ENCODE measurements at places on chromosomes 7 and 10. TPM values are rescaled to one million over a fixed set of nuclear protein-coding genes. Genes with fewer than 3 reads are reported as not detected.

- DNase-seq = no peak
These were observed 78.7 kb downstream of the GATA3 start for GRCh38 chr10:8133146-8133545.

DNA sequence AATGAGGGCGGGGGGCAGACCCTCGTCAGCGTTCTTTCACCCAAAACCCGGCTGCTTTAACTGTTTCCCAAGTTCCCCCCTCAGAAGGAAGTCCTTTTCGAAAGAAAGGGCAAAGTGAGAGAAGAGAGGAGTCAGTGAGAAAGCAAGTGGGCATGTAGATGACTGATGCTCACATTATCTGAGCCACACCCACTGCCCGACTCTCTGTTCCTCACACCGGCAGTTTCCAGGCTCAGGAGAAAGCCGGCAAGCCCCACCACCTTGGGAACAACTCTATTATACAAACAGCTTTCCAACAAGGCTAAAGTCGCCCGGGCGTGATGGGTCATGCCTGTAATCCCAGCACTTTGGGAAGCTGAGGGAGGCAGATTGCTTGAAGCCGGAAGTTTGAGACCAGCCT, 23.1 kb downstream of the RCC1L start:
- no peak for DNase-seq

DNA sequence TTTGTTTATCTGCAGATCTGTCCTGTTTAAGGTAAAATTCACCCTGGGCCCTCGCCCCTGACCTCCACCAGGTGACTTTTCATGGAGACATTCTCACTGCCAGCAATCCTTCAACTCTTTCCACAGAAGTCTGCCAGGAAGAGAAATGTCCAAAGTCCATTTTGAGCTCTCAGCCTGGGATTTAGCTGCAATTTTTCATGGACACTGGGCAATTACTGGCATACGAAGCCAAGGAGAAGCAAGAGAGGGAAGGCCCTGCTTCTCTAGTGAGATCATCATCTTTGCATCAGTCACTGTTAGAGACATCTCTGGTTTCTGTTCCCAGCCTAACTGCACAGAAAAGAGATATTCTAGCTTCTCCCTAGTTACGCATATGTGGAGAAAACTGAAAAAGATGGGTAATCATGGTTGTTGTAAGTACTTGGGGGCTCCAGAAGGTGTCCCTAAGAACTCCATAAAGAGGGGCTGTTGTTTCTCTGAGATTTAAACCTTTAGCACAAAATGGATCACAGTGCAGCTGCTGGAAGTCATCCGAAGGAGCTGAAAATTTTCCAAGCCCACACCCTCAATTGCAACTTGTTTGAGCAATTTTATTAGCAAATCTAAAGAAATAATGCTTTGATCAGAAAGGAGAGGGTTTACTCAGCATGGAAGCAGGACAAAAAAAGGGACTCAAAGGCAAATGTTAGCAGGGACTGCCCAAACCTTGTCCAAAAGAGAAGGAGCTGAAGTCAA, 168.9 kb downstream of the SNX10 start:
- no peak for DNase-seq

DNA sequence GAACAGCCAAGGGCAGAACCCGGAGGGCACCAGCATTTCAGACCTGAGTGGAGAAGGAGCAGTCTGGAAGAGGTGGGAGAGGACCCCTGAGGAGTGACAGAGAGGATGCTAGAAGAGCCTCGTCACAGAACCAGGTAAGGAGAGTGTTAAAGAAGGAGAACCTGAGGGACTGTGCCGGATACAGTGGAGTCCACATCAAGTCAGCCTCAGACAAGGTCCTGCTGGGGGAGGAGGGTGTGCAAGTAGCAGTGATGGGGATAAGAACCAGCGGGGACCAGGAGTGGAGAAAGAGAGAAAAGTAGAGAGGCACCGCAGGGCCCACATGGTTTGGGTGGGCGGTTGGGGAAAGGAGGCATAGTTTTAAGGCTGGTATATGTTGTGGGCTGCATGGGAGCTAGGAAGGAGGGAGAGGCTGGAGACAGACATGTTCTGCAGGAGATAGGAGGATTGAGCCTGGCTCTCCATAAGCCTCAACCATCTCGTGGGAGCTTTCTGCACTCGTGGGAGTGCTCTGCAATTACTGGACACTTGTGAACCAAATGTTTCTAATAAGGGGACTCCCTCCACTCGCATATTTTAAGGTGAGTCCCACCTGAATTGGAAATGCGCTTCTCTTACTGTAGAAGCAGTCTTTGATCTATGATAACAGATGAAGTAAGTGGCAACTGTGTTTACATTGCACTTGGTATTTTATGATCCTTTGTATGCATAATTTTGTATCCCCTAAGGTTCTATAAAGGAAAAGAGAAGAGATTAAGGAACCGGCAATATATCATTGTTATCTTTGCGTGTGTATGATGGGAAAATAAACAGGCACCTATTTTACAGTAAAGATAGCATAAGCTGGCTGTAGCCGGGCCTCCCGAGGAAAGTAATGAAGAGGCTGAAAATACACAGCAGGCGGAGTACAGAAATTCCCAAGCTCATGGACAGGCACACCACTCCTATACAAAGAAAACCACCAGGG, 154.8 kb downstream of the ADAM12 start:
- DNase-seq = no peak

Gene ZNF804B
- not detected for total RNA-seq

Gene HOXA1
- total RNA-seq = 2.0 TPM

DNA sequence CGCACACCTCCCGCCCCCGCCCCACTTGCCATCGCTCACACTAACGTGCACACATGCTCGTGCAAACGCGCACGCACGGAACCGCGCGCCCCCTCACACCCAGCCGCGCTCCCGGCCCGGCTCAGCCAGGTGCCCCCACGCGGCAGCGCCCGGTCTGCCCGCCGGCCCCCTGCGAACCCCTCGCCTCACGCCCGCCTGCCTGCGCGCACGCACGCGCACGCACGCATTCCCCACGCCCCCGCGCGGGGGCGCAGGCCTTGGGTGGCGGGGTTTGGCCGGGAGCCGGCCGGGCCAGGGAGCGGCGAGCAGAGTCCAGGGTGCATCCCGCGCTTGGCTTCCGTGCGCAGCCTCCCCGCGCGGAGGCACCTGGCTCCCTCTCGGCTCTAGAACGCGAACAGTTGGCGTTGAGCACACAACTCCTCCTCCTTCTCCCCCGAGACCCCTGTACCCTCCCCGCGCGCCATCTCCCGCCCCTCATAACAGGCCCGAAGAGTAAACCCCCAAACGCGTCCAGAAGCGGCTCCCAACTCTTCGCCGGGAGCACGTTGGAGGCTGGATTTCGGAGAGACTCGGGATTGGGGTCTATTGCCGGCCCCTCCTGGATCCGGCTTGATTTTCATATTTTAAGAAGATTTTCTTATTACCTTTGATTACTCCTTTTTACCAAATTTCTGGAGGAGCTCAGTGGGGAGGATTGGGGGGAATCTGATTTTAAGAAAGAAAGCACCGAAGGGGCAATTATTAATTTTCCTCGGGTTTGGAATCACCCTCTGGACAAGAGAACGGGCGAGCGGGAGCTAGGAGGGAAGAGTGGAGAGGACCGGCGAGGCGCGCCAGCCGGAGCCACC, 527 bp upstream of the SORCS3 start:
- DNase-seq = no peak

Gene PRRT4
- total RNA-seq = 0.70 TPM

DNA sequence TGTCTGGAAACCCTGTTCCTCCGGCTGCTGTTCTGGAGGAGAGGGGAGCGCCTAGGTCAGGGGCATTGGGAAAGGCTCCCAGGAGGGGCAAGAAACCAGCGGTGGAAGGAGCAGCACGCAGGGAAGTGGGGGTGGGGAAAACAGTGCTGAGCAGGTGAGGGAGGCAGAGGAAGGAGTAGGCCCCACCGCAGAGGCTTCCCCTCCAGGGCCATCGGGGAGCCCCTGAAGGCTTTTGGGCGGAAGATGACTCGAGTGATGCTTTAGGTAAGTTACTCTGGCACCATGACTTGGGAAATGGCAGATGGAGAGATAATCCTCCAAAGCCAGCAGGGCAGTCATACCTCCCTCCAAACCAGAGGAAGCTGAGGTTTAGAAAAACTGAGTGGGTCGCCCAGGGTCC, 106.5 kb upstream of the ANLN start:
- DNase-seq = no peak

DNA sequence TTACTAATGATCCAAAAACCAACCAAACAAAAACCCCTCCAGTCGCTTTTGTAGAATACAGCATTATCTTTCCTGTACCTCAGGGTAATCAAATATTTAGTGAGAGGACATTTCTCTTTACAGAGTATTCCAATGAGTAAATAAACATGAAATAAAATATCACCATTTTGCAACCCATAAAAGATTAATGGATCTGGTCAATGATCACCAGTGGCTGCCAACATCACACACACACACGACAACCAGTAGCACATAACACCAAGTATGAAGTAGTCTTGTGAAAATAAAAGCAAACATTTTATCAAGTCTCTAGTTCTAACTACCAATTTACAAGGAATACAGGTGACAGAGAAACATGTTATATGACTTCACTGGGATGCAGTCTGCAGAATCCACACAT, 188.6 kb upstream of the IMMP2L start:
- no peak for DNase-seq

GRCh38 chr7:1558841-1559625, 3.0 kb upstream of the TMEM184A start:
- peak; percentile 93 for DNase-seq

- no peak for DNase-seq
These were observed 370.2 kb downstream of the PHF14 start for GRCh38 chr7:11343818-11344413.

- peak; percentile 32 for DNase-seq
These were observed 122.2 kb downstream of the PDE1C start for GRCh38 chr7:31948029-31948428.

- DNase-seq = no peak
These were observed 75.7 kb downstream of the SPAG6 start for GRCh38 chr10:22420787-22421517.

DNA sequence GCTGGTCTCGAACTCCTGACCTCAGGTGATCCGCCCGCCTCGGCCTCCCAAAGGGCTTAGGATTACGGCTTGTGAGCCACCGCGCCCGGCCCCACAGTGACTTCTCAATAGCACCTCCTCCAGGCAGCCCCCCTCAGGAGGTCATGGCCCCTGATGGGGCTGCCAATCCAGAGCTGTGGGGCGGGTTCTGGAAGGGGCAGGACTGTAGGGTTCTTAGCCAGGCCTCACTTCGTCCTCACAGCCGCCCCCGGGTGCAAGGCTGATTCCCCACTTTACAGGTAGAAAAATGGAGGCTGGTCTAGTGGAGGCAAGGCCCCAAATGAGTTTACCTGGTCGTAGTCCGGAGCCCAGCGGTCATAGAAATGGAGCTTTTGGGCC, 638 bp downstream of the METTL27 start:
- no peak for DNase-seq

- no peak for DNase-seq
These were observed 27.8 kb upstream of the CYP26C1 start for GRCh38 chr10:93032809-93033137.

GRCh38 chr10:83533290-83533689, 606.0 kb upstream of the GHITM start:
- no peak for DNase-seq

DNA sequence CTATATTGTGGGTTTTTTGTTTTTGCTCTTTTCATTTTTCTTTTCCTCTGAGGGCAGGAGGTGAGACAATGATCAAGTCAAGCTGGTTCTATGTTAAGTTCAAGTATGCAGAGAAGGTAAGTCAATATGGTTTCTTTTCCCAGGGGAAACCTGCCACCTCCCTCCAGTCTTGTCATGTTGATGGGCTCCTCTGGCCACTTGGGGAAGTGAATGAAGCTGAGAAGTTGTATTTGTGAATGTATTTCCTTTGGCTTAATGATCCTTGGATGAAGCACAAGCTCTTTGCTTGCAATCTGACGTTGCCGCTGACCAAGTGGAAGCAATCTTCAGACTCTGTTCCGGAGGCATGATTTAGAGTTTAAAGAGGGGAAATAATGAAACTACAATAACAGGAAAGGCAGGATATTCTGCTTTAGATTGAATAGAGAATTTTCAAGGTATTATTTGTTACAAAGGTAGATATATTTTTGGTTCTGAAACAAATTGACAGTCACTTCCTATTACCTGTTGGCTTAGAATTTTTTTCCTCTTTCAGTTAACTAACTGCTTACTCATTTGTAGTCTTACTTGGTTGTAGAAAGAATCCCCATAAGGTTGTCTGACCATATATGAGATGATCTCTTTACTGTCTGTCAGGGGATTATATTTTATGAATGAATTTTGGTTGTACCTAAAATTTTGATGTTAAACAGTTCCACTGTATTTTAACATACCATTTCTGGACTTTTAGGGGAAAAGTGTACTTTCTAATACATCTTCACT, 369.6 kb downstream of the AUTS2 start:
- no peak for DNase-seq

DNA sequence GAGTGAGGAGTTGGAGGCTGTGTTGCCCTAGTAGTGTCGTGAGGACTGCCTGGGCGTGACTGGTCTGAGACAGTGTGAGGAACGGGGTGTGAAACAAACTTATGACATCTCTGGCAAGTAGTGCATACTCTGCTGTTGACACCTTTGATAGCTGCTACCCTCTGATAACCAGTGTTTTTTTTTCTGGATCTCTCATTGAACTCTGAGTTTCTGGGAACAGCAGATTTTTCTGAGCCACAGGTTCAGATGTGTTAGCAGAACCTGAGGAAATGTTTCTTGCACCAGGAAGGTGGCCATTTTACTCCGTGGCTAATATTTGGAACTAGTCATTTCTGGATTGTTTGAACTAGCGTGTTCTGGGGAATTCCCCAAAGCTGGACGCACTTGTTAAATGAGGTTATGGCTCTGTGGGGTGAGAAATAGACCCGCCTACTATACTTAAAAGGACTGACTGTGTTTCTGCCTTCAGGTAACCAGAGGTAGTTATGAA, 52.9 kb downstream of the AUTS2 start:
- DNase-seq = no peak

Gene AOAH
- total RNA-seq = not detected

GRCh38 chr7:48097521-48098231, 8.6 kb downstream of the UPP1 start:
- DNase-seq = peak; percentile 26

Gene FKBP6
- total RNA-seq = not detected

Gene MPP7
- 0.55 TPM for total RNA-seq

Gene AGMO
- not detected for total RNA-seq

Data from PC-9 (cell line).